ENCODE measurements at places on chromosomes 2 and 18. TPM values are rescaled to one million over a fixed set of nuclear protein-coding genes. Genes with fewer than 3 reads are reported as not detected.

CD8B2 gene
- not detected for total RNA-seq

NEU2 gene
- total RNA-seq, result not detected

GALNT5 gene
- total RNA-seq, result 48.7 TPM

CKAP2L gene
- 3.0 TPM for total RNA-seq

ALPG gene
- total RNA-seq, result not detected

HOXD8 gene
- 25.5 TPM for total RNA-seq

MEP1B gene
- not detected for total RNA-seq

OR6B2 gene
- not detected for total RNA-seq

IFIH1 gene
- 9.7 TPM for total RNA-seq

TTC32 gene
- total RNA-seq, result 9.4 TPM

WBP1 gene
- 54.3 TPM for total RNA-seq

All from hair follicle dermal papilla cell (primary cell).